Activated naive CD8-positive, alpha-beta T cell treated with anti-CD3 and anti-CD28 coated beads, Interleukin-2, amount 10 ng/mL, durations not matched to agents 7 days and 5 days (primary cell): ENCODE measurements at places on chromosomes 7 and 10.

DNA sequence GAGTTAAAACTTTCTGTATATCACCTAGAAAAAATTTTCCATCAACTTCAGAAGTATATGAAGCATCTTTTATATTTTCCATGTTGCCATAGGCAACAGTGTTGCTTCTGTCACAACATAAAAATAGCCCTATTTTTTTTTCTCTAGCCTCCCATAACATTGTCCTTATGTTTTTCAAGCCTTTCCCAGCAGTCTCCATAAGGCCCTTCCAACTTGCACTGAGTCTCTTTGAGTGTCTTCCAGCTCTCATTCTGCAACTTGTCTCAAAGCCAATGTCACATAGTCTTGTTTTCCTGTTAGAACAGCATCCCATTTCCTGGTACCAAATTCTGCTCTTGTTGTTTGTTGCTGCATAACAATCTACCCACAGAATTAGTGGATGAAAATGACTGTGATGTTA lies 1055.5 kb upstream of the GHITM start:
- DNase-seq, result no peak

DNA sequence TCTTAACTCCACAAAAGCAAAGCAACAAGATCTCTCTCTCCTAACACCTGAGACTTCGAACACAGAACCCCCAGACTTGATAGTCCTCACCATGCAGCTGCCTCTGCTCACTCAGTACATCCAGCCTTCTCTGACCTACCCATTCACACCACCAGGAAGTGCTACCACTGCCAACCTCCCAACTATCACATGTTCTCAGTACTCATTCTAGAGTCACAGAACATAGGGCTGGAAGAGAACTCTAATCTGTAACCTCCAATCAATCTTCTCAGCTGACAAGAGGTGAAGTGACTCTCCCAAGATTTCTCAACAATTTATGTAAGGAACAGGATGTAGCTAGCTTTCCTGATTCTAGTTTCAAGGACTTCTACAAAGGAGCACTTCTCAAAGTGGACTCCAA lies 3.8 kb downstream of the NUDCD3 start:
- no peak for DNase-seq

DNA sequence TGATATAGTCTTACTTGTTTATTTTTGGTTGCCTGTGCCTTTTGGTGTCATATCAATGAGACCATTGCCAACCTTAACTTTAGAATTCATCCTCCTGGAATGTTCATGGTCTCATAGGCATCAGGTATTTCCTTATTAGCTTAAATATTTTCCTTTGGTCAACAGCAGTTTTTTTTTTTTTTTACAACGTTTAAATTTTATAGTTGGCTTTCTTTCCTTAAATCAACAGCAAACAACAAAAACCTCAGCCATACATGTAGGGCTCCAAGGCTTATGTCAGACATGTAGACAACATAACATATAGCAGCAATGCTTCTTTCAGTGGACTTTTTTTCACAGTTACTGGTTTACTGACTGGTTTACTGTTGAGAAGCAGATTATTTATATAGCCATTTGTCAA lies 22.7 kb downstream of the ENTPD7 start:
- no peak for DNase-seq

GRCh38 chr10:129770286-129770685 lies 193.8 kb downstream of the EBF3 start:
- DNase-seq, result no peak

GRCh38 chr10:124478515-124478914 lies 16.9 kb downstream of the LHPP start:
- DNase-seq, result no peak

GRCh38 chr10:44404741-44405437 lies 20.0 kb upstream of the CXCL12 start:
- DNase-seq, result no peak

DNA sequence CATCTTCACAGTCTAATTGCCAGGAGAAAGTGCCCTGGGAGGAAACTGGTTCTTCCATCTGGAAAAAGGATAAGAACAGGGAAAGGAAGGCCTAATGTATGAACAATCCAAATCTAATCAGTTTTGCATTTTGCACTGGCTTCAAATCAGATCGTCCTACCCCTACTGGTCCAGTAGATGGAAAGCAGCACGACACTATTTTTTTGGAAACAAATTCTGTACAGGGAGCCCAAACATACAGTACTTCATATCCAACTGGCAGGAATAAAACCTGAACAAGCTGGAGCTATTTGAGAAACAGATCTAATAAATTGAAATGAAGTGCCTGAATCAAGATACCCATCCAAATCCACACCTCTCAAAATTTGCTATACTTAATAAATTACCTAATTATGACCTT lies 36.5 kb downstream of the ETV1 start:
- DNase-seq, result no peak

GRCh38 chr10:29240986-29241660 lies 47.7 kb upstream of the LYZL1 start:
- DNase-seq, result no peak

- DNase-seq, result no peak
Measured at GRCh38 chr7:25726170-25726780, 425.7 kb upstream of the NFE2L3 start.

- DNase-seq, result no peak
Measured at GRCh38 chr7:31020652-31021051, 31.5 kb upstream of the ADCYAP1R1 start.

DNA sequence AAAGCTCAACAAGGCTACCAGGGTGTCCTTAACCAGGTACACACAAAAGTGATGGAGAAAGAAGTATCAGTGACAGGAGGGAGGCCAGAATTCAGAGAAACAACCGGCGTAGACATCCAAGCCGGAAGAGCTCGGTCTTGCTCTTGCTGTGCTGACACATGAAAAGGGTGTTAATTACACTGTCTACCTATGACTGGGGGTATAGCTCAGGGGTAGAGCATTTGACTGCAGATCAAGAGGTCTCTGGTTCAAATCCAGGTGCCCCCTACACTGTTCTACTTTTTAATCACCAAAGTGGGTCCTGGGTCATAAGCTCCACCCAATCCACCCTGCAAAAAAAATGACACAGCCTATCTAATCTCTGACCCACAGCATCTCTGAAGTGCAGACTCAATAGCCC lies 86.9 kb upstream of the ZNF746 start:
- no peak for DNase-seq

DNA sequence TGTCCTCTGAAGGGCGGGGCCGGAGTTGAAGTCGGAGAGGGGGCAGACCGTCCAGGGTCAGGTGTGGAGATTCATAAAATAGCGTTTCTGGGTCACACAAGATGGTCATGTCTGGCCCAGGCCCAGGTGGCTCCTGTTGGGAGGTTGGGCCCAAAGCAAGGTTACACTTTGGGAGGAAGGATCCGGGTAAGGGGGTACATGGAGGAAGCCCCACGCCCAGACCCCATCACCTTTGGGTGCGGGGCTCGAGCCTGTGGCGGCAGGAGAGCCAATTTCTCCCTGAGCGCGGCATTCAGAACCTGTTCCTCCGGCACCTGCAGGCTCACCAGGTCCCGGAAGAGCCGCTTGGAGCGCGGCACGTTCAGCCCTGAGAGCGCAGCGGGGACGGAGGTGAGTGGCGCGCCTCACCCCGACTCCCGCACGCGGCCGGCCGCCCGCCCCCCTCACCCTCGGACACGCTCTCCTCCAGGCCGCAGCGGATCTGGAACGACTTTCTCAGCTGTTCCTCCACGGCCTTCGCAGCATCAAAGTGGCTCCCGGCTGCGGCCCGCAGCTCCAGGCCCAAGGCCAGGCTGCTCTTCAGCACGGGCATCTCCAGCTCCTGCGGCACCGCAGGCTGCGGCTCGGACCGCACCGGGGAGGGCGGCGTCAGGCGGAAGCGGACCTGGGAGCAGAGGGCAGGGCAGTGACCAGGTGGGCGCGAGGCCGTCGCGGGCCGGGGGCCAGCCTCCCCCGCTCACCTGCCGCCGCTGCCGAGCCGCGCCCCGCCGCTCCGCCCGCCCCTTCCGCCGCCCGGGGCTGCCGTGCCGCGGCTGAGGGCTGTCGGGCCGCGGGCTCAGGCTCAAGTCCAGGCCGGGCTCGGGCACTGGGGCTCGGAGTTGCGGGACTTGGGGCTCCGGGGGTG lies 644 bp downstream of the PPP1R35 start:
- peak; percentile 72 for DNase-seq

- DNase-seq, result no peak
Measured at GRCh38 chr10:18713077-18713476, 53.8 kb downstream of the ARL5B start.

DNA sequence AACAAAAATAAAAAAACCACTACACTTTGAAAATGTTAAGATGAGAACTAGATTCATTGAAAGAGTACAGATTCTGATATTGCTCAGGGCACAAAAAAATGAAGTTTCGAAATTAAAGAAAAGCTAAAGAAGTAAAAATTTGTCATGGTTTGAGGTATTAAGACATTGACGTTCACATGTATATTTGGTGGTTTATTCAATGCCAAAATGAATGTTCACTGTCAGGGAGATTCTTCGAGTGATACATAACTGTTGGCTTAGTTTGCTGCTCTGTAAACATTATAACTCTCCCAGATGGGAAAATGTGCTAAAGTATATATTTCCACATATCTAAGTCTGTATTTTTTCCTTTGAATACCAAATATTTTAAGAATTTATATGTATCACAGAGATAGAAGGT lies 345.0 kb downstream of the SEMA3D start:
- no peak for DNase-seq

- no peak for DNase-seq
Measured at GRCh38 chr10:75788394-75789205, 357.2 kb downstream of the LRMDA start.
